NCI-H2081 treated with DMSO at 0.1 percent for 48 hours (cell line): ENCODE measurements at places on chromosomes 6 and 20.

DNA sequence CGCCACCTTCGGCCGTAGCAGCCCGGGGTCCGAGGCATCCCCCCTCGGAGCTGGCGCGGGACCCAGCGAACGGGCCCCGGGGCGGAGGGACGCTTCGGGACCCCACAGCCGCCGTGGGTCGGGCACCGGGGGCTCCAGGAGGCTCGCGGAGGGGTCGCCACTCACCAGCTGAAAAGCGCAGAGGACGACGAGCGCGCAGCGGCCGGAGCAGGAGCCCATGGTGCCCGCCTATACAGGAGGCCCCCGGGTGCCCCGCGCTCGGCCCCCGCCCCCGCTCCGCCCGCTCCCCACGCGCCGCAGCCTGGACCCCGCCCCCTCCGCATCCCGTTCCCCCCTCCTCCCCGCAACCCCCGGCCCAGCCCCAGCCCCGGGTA lies at the start of gene NKAIN4:
Gene NKAIN4 (minus strand): TSS at position 232 of the 374 bp plus-strand sequence. CDS start 13 bp downstream, at position 219.
- no peak for DNase-seq

DNA sequence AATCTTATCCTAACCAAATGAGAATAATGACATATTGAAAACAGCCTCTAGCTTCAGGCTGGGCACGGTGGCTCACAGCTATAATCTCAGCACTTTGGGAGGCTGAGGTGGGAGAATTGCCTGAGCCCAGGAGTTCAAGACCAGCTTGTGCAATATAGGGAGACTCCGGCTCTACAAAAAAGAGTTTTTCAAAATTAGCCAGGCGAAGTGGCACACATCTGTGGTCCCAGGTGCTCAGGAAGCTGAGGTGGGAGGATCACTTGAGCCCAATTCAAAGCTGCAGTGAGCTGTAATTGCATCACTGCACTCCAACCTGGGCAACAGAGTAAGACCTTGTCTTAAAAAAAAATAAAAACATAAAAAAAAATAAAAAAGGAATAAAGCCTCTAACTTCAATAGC lies 4.7 kb downstream of the TUBB2A start:
- no peak for DNase-seq

- no peak for DNase-seq
Observed at GRCh38 chr6:147904416-147904815, 395.9 kb downstream of the SAMD5 start.

DNA sequence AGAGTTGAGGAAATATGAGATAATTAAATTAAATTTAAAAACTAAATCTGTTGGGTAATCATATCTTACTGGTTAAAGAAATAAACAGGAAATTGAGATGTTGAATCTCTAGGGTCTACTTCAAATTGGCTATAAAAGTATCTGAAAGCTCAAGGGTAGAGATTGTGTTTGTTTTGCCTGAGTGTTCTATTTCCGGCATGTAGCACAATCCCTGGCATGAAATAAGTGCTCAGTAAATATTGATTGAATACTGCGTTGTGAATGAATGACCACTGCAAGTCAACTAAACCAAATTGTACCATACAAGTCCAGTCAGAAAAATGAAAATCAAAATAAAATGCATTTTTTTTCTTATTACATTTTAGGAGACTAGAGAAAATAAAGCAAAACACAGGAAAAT lies 709.8 kb downstream of the EPM2A start:
- no peak for DNase-seq

GRCh38 chr6:57328074-57328473 lies 10.6 kb downstream of the PRIM2 start:
- no peak for DNase-seq

DNA sequence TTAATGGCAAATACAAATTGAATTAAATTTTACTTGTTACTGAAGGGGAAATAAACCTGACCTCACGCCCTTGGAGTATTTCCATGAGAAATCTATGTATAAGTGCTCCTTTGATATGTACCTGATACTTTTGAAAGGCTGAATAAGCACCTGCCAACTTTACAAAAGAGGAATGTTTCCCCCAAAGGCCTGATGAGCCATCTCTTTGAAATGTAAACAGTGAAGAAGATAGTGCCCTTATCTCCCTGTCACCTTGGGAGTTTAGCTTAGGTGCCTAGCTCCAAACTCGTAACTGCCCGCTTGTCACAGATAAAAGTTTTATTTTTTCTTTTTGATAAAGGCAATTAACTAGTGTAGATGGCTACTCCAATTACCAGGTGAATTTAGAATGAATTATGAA lies 1.1 kb upstream of the ZNF343 start:
- DNase-seq: no peak

- no peak for DNase-seq
Observed at GRCh38 chr6:75402296-75402695, 91.3 kb downstream of the FILIP1 start.

- no peak for DNase-seq
Observed at GRCh38 chr6:151992091-151992490, 184.6 kb downstream of the ESR1 start.

DNA sequence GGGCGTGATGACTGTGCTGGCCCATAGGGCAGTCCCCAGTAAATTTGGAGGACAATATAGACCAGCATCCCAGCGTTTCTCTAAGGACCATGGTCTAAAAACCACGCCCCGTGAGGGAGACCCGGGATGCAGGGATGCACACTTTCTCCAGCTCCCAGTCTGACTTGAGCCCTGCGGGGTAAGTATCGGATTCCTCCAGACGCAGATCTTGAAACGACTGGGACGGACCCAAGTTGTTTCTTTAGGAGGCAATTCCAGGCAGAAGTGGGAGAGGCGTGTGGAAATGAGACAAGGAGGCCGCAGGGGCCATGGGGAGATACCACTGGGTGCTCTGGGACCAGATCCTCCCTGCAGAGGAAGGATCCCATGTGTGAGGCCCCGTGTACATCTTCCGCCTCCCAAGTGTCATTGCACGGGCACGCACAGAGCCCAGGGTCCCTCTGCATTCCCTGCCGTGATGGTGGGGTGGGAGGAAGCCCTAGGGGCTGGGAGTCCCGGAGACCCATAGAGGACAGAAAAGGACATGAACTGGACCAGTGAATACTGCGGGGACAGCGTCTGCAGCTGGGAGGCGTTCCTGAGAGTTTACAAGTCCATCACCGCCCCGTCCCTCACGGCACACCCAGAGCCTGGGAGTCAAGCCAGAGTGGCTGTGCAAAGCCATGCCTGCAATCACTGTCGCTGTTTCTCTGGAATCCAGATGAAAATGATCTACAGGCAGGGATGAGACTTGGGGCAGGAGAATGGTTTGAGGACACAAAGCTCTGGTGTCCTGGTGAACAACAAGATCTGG lies 522.9 kb downstream of the CDH26 start:
- no peak for DNase-seq
